ENCODE measurements at places on chromosomes 16 and 17.
A peak's percentile ranks its signal among the peaks of the same experiment; 100 is the strongest.

GRCh38 chr16:11254913-11255736 lies 879 bp downstream of the SOCS1 start:
- DNase-seq = no peak

- no peak for DNase-seq
These were observed 160.4 kb downstream of the CMIP start for GRCh38 chr16:81604960-81605383.

DNA sequence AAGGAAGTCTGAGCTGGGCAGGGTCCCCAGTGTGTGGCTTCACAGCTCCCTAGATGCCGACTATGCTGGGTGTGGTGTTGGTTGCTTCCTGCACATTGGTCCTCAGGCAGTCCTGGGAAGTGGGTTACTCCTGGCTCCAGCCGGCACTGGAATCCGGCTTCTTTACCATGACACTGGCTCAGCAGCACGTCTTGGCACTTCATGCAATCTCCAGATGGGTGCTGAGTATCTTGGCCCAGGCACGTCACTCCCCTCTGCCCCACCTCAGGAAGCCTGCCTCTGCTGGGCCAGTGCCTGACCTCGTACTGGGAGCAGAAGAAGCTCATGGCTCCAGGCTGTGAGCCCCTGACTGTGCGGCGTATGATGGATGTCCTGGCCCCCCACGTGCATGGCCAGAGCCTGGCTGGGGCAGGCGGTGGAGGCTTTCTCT lies 24.5 kb downstream of the FCSK start:
- no peak for DNase-seq

GRCh38 chr17:27207073-27207513 lies 86.8 kb upstream of the WSB1 start:
- peak; percentile 29 for DNase-seq

DNA sequence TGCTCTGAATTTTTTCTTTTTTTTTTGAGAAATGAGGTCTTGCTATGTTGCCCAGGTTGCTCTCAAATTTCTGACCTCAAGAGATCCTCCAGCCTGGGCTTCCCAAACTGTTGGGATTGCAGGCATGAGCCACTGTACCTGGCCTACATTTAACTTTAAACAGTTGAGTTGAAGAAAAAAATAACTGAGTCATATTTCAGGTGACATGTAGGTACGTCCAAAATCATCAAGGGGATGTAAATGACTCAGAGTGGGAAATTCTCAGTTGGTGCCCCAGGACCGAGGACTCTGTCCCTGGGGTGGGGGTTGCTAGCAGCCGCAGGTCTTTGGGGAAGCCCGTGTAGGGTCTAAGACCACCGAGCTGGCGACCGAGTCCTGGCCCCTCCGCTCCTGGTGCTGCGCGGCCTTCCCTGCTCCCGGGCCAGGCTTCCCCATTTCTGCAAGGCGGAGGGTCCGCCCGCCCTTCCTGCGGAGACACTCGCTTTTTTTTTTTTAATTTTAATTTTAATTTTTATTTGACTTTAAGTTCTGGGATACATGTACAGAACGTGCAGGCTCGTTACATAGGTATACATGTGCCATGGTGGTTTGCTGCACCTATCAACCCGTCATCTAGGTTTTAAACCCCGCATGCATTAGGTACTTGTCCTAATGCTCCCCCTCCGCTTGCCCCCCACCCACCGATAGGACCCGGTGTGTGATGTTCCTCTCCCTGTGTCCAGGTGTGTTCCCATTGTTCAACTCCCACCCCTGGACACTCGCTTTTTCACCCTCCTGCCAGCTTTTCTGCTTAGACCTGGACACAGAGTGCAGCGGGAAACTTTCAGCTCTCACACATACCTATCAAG lies 12.7 kb upstream of the N4BP1 start:
- no peak for DNase-seq

- DNase-seq = peak; percentile 27
These were observed 7.2 kb downstream of the SRCIN1 start for GRCh38 chr17:38598536-38598935.

DNA sequence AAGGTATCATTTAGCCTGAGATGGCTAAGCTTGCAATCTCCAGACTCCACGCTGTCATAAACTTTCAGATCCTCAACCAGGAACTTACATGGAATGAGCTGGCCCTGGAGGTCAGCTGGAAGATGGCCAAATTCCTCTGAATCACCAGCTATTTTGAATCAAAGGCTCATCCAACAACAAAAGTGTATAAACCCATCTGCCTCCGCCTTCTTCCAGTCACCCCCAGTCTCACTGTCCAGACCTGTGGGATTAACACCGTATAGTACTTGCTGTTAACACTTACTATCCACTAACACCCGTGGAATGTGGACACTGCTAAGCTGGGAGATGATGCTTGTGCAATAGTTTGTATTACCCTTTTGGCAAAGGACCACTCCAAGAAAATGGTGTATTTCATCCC lies 1.9 kb upstream of the LCMT1 start:
- peak; percentile 97 for DNase-seq

- DNase-seq = peak; percentile 47
These were observed at the start of gene NLRC5 for GRCh38 chr16:56988948-56989945. TSS of gene NLRC5 (plus strand) at chr16:56989557. CDS start at chr16:57020713, 31,156 bp downstream.

DNA sequence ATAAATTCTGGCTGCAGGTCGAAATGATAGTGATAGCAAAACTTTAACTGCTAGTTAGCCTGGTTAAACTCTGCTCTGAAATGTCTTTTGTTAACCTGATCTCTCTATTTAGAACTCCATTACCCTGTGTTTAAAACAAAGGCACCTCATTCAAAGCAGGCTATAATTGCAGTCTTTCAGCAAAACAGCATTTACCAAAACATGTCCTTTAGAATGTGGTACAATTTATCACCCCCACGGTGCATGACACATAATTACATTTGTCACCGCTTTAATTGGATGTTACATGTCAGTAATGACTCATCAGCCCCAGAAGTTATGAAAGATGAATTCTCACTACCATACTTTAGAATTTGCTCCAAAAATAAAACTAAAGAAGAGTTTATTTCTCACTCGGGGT lies 295.4 kb downstream of the TOX3 start:
- no peak for DNase-seq

DNA sequence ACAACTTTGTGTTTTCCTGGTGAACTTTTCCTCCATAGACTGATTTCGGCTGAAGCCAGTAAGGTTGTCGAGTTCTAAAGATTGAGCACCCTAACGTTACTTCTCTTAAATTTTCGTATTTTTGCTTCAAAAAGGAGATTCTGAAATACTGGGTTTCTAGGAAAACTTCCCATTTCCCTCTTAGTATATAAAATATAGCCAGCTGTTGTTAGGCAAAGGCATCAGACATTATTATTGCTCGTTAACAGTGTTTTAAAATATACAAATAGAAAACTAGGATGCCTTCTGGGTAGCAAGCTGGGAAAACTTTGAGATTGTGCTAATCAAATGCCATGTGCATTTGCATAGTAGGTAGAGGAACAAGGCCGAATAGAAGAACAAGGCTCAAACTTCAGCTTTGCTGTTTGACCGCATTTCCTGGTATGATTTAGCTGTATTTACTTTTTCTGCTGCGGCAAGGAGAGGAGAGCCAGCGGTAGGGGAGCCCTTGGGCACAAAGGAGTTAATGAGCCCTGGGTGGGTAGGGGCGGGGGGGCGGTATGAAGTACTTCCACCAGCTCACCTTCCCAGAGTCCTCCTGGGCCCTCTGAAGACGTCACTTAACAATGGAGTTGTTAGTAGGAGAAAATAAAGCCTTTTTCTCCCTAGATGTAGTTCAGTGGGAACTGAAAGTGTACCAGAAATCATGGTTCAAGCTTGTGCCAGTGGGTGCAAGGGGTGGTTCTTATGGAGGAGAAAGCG lies 151.9 kb downstream of the MSI2 start:
- no peak for DNase-seq

DNA sequence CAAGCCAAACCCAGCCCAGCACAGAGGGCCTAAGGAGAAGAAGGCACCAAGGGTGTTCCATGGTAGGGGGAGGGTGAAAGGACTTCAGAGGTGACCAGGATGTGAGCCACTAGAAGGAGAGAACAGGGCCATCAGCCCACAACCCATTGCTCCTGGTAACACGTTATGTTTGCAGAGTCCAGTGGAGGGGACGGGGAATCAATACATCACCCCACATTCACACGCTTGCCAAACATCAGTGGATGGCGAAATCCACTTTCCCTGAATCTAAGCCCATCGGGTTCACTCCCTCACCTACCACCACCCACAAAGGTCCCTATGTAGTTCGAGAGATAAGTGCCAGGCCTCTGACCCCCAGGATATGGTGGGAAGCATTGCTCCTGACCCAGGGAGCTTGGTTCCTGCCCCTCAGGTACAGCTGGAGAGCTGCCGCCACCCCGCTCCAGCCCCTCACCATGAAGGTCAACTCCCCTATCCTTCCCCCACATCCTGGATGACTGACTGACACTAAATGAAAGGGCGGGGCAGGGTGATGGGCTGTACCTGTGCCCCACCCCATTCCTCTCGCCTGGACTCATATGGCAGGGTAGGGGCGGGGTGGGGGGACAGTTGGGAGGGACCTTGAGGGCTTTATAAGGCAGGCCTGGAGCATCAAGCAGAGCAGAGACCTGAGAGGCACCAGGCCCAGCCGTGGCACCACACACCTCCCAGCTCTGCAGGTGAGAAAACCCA lies at the start of gene GAST:
Gene GAST, plus strand, starts transcription at position 663 of the 732 bp plus-strand sequence. CDS start 3,106 bp downstream, outside the sequence.
- no peak for DNase-seq

DNA sequence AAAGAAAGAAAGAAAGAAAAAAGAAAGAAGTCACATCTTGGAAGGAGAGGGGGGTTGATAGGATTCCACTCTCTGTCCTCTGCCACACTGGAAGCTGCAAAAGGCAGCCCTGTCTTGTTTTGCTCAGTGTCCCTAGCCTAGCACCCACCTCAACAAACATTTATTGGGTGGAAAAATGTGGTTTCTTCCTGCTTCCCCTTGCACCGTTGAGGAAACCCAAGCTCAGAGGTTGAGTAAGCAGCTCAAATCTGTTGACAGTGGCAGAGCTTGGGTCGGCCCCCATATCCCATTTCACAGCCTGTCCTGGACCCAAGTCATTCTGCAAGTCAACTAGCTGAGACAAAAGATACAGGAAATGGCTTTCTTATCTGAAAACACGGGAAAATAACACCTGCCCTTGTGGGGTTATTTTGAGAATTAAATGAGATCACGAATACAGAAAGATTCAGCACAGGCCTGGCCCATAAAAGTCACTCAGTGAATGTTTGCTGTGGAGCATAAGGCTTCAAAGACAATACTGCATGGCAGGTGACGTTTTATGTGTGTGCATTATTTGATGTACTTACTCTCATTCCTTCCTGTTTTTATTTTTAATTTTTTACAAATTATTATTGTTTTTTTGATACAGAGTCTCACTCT lies 63.6 kb downstream of the SCNN1B start:
- no peak for DNase-seq

GRCh38 chr16:25093208-25094061 lies 18.1 kb upstream of the LCMT1 start:
- DNase-seq = no peak

DNA sequence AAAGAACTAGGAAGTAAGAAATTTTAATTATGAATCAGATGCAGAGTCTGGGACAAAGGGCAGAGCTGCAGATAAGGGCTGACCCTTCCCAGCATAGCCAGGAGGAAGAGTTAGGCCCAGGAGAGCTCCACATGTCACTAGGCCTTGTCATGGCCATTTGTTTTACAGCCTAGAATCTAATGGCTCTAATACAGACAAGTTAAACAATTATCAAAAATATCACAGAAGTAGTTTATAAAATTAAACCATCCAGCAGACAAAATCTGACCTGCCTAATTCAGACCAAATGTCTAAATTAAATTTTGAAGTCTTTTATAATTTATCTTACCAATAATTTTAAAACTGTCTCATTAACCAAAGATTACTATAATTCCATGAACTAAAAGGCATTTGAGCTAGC lies 1369.5 kb downstream of the CDH11 start:
- no peak for DNase-seq

DNA sequence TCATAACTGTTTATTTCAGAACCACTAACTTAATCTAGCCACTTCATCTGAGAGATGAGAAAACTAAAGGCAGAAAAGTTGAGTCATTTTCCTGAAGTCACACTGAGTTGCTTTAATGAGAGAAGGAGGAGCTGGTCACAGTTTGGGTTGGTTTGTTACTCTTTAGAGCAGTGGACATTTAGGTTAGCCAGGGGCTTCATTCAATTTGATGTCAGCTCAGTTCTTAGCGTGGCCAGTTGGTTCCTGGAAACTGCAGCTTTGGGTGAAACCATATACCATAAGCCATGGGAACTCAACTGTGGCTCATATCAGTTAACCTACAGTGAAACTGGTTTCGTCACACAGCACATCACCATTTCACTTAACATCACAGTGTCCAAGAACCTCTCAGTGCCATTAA lies 59.2 kb upstream of the ADORA2B start:
- DNase-seq = no peak

GRCh38 chr16:63745456-63745855 lies 1376.4 kb downstream of the CDH11 start:
- no peak for DNase-seq

GRCh38 chr16:10536814-10537389 lies 43.5 kb downstream of the EMP2 start:
- DNase-seq = no peak

- peak; percentile 67 for DNase-seq
These were observed 318.9 kb downstream of the MAP2K6 start for GRCh38 chr17:69733171-69734012.

GRCh38 chr16:17313085-17313611 lies 157.6 kb downstream of the XYLT1 start:
- DNase-seq = peak; percentile 93

- DNase-seq = no peak
These were observed 17.4 kb downstream of the CDIPT start for GRCh38 chr16:29845656-29846055.

- DNase-seq = no peak
These were observed 1.0 kb upstream of the HOXB9 start for GRCh38 chr17:48627118-48627597.

DNA sequence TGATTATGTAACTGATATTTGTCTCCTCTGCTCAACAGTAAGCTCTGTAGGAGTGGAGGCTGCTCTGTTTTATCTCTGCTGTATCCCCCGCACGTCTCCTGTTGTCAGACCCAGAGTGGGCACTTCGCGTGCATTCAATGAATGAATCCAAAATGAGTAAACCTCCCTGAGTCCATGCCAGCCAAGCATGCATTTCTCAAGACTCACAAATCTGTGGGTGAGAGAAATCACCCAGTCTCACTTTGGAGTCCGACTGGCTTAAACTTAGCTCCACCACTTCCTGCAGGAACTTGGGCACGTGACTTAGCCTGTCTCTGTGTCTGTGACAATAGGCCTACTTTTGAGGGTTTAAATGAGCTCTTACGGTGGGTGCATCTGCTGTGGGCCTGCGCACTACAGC lies 3.7 kb downstream of the PNPO start:
- DNase-seq = no peak

Data from skeletal muscle cell (primary cell).